Activated T-helper 1 cell treated with anti-CD3 and anti-CD28 coated beads, Interleukin-2, amount 50 U/mL, for 16 hours (primary cell): ENCODE measurements at places on chromosomes 3 and 15.

- no peak for DNase-seq
Measured at GRCh38 chr3:194285024-194285849, 65.9 kb downstream of the CPN2 start.

DNA sequence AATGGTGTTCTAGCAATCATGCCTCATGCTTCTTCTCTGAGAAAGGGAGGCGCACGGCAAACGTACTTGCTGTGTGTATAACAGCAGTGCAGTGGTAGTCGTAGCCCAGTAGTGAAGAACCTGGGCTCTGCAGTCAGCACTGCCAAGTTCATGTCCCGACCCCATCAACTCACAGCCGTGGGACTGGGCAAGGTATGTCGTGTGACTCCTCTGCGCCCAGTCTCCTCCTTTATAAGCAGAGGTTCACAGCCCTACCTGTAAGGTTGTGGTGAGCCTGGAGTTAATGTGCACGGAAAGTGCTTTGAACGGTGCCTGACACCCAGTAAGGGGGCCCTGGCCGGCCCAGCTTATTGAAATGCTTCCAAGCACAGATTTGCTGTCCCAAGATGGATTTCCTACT is 26.6 kb downstream of the EHD4 start:
- DNase-seq = no peak

GRCh38 chr3:197791892-197792647 is 1.0 kb downstream of the LRCH3 start:
- peak; percentile 18 for DNase-seq

DNA sequence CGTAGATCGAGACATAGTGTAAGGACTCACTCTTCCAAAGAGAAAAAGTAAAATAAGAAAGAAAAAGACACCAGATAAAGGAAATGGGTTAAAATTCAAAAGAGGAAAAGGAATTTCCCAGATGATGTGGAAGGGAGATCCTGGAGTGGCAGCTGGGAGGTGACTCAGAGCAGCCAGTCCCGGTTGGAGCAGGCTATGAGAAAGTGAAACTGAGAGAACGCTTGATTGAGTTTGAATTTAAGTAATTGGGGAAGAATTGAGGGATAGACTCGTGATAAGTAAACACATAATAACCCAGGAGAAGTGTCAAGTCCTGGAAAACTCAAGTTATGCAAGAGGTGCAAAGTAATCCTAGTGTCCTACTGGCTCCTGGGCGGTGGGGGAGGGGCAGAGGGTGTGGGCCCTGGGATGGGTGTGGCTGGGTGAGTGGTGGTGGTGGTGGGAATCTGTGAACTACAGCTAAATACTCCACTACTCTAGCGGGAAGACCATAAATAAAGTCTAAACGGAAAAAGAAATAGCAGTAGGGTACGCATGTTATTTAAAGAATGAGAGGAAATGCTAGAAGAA is 1.2 kb downstream of the PRR20G start:
- no peak for DNase-seq

DNA sequence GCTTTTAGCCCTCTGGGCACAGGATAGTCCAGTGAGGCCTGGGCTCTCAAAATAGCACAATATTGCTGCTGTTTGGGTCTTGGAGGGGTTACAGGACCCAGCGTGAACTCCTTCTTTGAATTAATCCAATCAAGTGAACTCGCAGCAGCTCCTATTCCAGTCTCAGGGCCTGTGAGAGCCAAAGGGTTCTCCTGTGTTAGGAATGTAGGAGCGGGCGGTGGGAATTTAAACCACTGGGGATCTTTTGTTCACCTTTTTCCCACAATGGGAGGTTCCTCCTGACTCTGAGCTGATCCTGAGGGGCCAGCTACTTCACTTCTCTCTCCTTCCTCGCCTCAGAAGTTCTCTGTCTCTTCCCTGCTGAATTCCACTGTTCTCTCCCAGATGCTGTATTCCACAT is 504.0 kb downstream of the UNC13C start:
- no peak for DNase-seq

DNA sequence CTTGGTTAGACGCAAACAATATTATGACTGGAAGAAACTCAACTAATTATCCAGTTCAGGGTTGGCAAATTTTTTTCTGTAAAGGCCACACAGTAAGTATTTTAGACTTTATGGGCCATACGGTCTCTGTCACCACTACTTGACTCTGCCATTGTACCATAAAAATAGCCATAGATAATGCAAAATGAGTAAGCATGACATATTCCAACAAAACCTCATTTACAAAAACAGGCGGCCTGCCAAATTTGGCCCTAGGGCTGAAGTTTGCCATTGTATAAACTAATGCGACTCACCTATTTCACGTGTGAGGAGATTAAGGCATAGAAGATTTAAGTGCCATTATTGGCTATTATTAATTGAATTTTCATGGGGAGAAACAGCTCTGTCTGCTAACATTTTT is 116.8 kb upstream of the CNTN6 start:
- DNase-seq = no peak

- DNase-seq = no peak
Measured at GRCh38 chr3:14306142-14306541, 96.3 kb upstream of the SLC6A6 start.

GRCh38 chr15:47401427-47401826 is 315.9 kb upstream of the SEMA6D start:
- no peak for DNase-seq

DNA sequence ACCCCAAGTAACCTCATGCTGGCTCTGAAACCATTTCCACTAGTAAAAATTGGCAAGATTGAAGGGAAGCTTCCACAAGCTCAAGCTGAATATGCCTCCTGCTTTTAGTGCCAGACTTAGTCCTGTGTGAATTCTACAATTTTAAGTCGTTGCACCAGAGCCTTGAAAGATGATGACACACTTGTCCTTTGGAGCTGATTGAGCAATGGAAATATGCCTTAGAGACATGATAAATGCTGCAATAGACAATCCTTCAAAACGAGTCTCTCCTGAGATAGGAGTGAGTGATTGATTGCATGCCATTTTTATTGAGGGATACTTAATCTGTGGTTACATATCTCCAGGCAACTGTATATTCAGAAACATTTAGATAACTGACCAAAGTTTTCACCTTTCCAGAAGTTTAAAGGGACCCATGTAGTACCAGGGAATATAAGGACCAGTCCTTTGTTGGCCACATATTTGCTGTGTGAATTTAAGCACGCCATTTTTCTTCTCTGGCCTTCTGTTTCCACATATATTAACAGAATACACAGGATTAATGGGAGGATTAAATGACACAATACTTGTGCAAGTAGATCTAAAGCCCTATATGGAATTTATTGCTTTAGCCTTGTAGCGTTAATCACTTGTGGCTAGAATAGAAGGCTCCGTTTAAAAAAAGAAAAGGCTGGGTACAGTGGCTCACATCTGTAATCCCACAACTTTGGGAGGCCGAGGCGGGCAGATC is 65.1 kb downstream of the PPARG start:
- no peak for DNase-seq

GRCh38 chr3:195548987-195549386 is 5.9 kb upstream of the PPP1R2 start:
- DNase-seq = no peak

GRCh38 chr3:189766416-189766815 is 135.2 kb downstream of the TP63 start:
- no peak for DNase-seq

GRCh38 chr15:55247311-55247710 is 42.3 kb downstream of the RAB27A start:
- DNase-seq = no peak
